ENCODE measurements at places on chromosomes 11 and 22. TPM values are rescaled to one million over a fixed set of nuclear protein-coding genes. Genes with fewer than 3 reads are reported as not detected.

NCAM1 gene
- total RNA-seq, result 10.2 TPM

SLC22A8 gene
- total RNA-seq, result not detected

HBG2 gene
- 0.78 TPM for total RNA-seq

HIC2 gene
- 5.4 TPM for total RNA-seq

SERPIND1 gene
- 0.15 TPM for total RNA-seq

ROBO3 gene
- total RNA-seq, result 15.7 TPM

AP5B1 gene
- 15.7 TPM for total RNA-seq

DNA sequence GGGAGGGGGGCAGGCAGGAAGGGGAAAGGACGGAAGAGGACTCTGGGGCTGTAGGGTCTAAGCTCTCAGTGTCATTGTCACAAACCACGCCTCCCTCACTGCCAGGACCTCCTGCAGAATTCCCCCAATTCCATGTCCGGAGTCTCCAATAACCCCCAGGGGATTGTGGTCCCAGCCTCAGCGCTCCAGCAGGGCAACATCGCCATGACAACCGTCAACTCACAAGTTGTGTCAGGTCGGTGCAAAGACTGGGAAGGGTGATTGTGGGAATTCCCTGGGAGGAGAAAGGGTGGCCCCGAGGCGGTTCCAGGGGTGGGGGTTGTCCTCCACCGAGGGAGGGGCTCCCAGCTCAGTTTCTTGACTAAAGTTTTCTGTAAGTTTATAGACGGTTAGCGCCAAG lies 86.0 kb downstream of the FEZ1 start:
- no peaks in the 10 kb centered on the region for H3K27me3 ChIP-seq
- H3K4me1 ChIP-seq, result no peaks in the 10 kb centered on the region
- no peak for DNase-seq
- H3K4me3 ChIP-seq, result no peak overlapping the region
- H3K27ac ChIP-seq, result no peak overlapping the region

- H3K4me1 ChIP-seq, result no peaks in the 10 kb centered on the region
- H3K27me3 ChIP-seq, result no peaks in the 10 kb centered on the region
- H3K4me3 ChIP-seq, result no peak overlapping the region
- no peaks in the 10 kb centered on the region for H3K36me3 ChIP-seq
- DNase-seq, result no peak
- no peak overlapping the region for H3K27ac ChIP-seq
Observed at GRCh38 chr11:116543911-116544475, 228.8 kb downstream of the BUD13 start.

DNA sequence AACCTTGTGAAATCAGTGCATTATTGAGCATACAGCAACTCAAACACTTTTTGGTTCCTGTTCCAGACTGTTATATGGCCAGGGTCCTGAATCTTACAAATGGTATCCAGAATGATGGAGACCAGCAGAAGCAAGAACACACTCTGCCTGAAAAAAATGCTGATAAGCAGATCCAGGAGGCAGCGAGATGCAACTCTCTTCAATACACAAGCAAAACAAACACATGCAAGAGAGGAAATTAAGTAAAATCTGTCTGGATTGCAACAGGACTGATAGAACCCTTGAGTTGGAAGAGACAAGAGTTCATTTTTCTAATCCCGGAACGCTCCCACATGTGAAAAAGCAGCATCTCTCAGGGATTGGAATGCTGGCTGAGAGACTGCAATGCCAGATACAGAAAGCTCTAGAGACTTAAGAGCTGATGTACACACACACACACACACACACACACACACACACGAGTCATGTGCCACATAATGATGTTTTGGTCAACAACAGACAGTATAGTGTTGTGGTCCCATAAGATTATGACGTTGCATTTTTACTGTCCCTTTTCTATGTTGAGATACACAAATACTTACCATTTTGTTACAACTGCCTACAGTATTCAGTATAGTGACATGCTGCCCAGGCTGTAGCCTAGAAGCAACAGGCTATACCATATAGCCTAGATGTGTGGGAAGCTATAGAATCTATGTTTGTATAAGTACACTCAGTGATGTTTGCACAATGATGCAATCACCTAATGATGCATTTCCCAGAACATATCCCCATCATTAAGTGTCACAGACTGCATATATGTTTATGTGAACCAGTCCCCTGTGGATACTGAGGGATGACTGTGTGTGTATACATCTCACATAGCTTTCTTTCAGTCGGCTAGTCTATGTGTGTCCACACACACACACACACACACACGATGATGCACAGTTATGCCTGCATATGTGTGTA lies 406.6 kb downstream of the LARGE1 start:
- DNase-seq, result no peak
- no peak overlapping the region for H3K4me3 ChIP-seq
- no peaks in the 10 kb centered on the region for H3K27me3 ChIP-seq
- H3K36me3 ChIP-seq, result no peaks in the 10 kb centered on the region
- no peak overlapping the region for H3K27ac ChIP-seq
- H3K4me1 ChIP-seq, result peaks cover 3% of the 10 kb centered on the region

DNA sequence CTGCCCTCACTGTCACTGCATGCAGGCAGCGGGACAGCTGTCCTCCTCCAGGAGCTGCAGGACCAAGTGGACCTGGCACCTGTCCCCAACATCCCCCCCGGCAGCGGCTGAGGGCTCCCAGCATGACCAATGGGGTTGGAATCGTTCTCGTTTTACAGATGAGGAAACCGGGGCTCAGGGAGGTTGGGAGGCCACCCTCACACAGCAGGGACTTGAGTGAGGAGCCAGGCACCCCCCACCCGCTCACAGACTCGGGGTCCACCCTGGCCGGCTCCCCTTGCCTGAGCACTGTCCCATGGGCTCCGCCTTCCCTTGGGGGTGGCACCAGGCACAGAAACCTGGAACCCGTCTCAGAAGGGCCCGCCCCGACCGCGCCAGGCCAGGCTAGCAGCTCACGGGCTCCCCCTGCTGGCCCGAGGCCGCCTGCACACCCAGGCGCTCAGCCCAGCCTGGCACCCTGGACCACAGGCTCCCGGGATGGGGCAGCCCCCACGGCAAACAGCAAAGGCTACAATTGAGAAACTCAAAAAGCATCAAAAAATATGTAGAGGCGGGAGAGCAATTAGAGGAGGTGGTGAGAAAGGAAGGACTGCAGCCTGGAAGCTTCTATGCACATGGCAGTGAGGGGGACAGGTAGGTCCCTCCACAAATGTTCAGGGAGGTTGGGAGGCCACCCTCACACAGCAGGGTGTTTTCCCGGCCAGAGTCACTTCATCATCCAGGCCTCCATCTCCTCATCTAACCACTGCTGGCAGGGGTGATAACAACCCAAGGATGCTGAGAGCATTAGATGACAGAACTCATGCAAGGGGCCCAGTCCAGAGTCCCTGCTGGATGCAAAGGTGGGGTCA lies 12.8 kb downstream of the MACROD1 start:
- H3K4me3 ChIP-seq, result no peak overlapping the region
- DNase-seq, result peak; percentile 71
- no peaks in the 10 kb centered on the region for H3K27me3 ChIP-seq
- H3K4me1 ChIP-seq, result no peaks in the 10 kb centered on the region

DNA sequence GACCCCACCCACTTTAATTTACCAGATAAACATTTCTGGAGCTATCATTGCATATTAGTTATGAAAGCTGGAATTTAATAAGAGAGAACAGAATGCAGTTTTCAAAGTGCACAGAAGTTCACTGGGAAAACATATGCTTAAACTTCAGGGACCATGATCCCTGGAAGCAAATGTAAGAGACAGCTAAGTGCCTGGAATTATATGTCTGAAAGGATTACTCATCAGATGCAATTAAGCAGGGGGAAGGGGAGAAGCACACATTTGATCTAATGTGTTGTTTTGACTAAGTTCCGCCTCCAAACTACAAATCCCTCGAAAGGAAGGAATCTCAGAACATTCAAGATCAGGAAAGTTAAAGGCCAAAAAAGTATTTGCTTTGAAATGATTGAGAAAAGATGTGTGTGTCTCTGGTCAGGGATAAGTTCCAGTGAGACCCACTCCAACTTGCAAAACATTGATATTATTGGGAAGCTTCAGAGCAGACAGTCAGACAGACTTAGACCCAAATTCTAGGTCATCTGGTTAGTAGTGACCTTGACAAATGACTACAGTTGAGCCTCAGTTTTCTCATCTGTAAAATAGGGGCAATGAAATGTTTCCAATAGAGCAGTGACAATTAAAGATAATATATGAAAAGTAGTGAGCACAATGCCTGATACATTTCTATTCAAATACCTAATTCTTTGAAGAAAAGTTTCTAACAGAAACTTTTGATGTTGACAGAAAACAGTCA lies 147.6 kb downstream of the ME3 start:
- H3K27ac ChIP-seq, result peak overlapping the region; percentile 36
- no peak overlapping the region for H3K4me3 ChIP-seq
- H3K27me3 ChIP-seq, result no peaks in the 10 kb centered on the region
- H3K4me1 ChIP-seq, result peaks cover 5% of the 10 kb centered on the region

- no peak for DNase-seq
- H3K36me3 ChIP-seq, result no peaks in the 10 kb centered on the region
- H3K27me3 ChIP-seq, result no peaks in the 10 kb centered on the region
- H3K4me1 ChIP-seq, result no peaks in the 10 kb centered on the region
- no peak overlapping the region for H3K27ac ChIP-seq
Observed at GRCh38 chr11:115887316-115887715, 383.1 kb upstream of the CADM1 start.

DNA sequence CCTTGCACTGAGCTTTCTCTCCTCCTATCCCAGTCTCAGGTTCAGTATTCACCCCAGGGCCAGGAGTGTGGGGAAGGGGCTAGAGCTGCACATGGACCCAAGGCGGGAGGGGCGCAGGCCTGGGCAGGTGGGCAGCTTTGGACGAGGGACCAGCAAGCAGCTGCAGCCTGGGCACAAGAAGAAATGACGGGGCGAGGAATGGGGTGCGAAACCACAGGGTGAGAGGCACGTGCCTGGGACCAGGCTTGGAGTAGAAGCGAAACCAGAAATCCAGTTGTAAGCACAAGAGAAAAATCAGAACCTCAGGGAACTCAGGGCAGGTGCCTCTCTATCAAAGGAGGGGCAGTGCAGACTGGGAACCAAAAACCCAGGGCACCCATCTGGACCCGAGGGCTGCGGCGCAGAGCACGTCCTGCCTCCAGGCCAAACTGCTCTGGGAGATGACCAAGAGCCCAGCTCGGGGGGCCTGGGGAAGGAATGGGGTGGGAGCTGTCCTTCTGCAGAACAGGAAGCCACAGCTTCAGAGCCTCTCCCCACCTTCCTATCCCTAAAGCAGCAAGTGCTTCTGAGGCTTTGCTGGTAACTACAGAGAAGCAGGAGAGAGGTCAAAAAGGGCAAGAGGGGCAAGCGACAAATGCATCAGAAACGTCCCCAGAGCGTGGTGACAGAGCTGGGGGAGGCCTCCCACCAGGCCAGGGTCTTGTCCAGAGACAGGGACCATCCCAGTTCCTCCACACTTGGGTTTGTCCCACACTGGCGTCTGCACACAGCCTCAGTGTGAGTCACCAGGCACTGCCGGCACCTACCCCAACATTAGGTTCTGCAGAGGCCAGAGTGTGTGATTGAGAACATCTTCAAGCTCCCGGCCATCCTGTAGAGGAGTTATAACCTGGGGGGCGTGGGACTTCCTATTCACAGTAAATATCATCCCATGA lies 18.3 kb upstream of the TMPRSS4 start:
- H3K36me3 ChIP-seq, result no peaks in the 10 kb centered on the region
- no peak overlapping the region for H3K4me3 ChIP-seq
- no peaks in the 10 kb centered on the region for H3K4me1 ChIP-seq
- H3K27ac ChIP-seq, result no peak overlapping the region

DNA sequence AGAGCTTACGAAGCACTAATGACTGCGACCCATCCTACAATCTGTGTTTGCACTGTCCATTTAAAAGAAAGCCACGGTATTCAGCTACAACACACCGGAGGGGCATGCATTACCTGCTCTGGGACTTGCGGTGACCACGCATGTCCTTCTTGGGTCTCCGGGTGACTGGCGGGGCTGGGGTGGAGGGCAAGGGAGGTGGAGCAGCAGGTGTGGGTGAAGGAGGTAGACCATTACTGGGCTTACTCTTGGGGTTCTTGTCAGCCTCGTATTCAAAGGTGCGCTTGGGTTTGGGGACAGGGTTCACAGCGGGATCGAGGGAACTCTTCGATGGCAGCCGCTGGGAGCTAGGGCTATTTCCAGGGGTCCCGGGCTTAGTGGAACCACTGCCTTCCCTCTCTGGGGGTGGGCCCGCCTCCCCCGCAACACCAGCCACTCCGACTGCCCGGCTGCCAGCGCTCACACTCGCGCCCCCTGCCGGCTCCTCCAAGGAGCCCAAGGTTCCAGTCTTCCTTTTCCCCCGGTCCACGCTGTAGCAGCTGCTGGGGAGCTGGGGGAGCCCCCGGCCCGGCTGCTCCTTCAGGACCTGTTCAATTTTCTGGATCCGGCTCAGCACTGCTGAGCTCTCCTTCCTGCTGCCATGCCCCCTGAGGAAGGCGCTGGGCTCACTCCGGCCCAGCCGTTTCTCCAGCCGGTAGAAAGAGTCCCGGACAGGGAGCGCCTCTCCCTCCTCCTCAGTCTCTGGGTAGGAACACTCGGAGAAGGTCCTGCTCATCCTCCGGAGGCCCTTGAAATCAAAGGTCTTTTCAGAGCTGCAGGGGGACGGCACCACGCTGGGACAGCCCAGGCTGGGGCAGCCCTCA lies 47.5 kb downstream of the RPL27A start:
- H3K27me3 ChIP-seq, result no peaks in the 10 kb centered on the region
- DNase-seq, result no peak
- H3K36me3 ChIP-seq, result peaks cover 2% of the 10 kb centered on the region
- H3K27ac ChIP-seq, result no peak overlapping the region
- no peak overlapping the region for H3K4me3 ChIP-seq

DNA sequence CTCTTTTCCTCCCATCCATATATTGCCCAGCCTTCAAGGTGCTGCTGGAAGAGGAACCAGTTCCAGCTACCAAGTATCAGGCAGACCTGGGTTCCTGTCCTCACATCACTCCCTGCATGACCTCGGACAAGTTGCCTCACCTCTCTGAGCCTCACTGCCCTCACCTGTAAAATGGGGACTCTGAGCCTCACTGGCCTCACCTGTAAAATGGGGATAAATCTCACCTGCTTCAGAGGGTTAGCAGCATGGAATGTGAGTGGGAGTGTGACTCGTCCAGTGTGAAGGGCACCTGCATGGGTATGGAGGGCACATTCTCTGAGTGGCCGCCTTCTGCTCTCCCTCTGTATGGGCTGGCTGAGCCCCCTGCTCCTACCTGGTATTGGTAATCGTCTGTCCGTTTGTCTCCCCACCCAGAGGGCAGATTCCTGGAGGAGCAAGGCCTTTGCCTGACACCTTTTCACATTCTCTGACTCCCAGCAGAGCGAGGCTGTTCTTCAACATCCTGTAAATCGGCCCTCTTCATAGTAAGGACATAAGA lies 3.7 kb downstream of the GRIK4 start:
- H3K4me3 ChIP-seq, result no peak overlapping the region
- H3K27ac ChIP-seq, result no peak overlapping the region
- no peak for DNase-seq
- H3K27me3 ChIP-seq, result no peaks in the 10 kb centered on the region
- H3K36me3 ChIP-seq, result no peaks in the 10 kb centered on the region

GRCh38 chr11:111736621-111737443 lies 29.4 kb downstream of the PPP2R1B start:
- no peak for DNase-seq
- H3K4me1 ChIP-seq, result no peaks in the 10 kb centered on the region
- H3K36me3 ChIP-seq, result no peaks in the 10 kb centered on the region
- no peak overlapping the region for H3K4me3 ChIP-seq
